ENCODE measurements at places on chromosomes 1 and 21.

DNA sequence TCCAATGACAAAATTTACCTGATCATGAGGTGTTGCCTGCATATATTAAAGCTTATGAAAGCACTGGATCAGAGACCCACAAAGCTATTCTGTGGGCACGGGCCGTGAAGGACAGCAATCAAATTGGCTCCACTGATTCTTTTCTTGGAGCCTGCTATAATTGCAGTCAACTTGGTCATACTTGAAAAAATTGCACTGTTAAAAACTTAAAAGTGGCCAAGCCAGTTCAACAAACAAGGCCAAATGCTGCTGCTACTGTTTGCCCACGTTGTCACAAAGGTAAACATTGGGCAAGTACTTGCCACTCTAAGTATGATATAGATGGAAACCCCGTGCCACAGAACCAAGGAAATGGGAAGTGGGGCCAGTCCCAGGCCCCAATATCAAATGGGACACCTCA is 37.8 kb downstream of the CYP4A11 start:
- DNase-seq: no peak

- no peak for DNase-seq
These were observed 23.5 kb upstream of the C1orf174 start for GRCh38 chr1:3923378-3924185.

DNA sequence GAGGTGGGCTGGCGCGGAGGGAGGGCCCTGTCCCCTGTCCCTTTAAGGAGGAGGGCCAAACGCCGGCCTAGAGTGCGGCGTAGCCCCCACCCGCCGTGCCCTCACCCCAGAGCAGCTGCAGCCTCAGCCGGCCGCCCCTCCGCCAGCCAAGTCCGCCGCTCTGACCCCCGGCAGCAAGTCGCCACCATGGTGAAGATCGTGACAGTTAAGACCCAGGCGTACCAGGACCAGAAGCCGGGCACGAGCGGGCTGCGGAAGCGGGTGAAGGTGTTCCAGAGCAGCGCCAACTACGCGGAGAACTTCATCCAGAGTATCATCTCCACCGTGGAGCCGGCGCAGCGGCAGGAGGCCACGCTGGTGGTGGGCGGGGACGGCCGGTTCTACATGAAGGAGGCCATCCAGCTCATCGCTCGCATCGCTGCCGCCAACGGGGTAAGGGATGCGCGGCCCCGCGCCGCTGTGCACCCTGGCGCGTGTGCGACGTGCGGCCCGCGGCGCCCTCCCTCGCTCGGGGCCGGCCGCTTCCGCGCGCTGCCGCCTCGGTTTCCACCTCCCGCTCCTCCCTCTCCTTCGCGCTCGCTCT is at the start of gene PGM1:
Gene PGM1 (plus strand): TSS at position 109 of the 583 bp plus-strand sequence. CDS start 78 bp downstream, at position 187.
- DNase-seq: peak; percentile 40

DNA sequence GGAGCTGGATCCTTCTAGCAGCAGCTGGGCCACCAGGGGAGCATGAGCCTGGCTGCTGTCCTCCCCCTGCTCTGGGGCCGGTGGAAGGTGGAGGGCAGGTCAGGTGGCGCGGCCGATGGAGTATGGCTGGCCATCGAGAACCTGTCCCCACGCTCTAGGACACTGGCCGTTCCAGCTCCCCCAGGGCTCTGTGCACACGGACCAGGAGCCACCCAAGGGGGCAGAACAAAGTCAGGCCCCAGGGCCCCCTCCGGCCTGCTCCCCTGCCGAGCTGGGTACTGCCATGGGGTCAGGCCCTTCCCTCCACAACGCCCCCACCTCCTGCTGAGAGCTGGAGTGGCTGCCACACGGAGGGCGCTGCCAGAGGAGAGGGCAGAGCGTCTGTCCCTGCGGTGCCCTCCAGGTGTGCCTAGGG is 4.5 kb upstream of the PLCH2 start:
- no peak for DNase-seq

- DNase-seq: no peak
These were observed 69.2 kb downstream of the LMX1A start for GRCh38 chr1:165287329-165287728.

DNA sequence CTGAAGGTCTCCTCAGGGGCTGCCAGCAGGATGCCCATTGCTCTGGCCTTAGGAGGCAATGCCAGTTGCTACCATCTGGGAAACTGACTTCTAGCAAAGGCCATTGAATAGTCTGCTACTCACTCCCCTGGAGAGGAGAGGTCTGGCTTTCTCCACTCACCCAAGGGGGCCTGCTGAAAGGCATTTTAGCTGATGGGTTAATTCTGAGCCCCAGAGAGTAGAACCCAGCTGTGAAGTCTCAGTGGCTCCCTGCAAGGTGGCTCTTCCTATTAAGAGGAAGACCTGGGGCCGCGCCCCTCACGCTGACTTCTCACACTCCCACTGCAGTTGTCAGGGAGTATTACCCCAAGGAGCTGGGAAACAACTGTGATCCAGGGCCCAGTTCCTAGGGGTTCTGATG is 213.3 kb upstream of the GALNT2 start:
- DNase-seq: no peak

DNA sequence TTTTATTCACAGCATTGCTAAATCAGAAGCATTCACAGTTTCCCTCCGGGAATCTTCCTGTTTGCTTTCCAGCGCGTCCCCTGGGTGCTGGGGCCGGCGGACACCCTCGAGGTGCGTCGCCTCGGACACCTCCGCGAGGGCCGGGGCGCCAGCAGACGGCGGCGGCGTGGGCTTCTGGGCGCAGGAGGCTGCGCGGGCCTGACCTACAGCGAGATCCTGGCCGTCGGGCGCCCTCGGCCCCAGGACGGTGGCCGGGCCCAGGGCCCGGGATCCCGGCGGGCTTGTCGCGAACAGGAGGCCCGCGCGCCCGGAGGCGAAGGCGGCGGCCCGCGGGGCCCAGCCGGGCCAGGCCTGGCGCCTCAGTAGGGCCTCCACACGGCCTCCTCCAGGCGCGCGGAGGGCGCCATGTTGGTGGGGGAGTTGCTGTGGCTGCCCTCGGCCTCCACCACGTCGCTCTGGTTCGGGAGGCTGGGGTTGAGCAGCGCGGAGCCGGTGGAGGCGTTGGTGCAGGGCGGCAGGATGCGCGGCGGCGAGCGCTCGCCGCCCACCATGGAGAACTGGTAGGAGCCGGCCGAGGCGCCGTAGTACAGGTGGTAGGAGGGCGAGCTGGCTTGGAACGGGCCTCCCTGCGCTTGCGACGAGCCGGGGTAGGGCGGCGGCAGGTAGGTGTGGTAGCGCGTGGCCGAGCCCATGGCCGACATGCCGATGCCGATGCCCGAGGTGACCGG is 123.1 kb downstream of the CLIC6 start:
- DNase-seq: no peak

DNA sequence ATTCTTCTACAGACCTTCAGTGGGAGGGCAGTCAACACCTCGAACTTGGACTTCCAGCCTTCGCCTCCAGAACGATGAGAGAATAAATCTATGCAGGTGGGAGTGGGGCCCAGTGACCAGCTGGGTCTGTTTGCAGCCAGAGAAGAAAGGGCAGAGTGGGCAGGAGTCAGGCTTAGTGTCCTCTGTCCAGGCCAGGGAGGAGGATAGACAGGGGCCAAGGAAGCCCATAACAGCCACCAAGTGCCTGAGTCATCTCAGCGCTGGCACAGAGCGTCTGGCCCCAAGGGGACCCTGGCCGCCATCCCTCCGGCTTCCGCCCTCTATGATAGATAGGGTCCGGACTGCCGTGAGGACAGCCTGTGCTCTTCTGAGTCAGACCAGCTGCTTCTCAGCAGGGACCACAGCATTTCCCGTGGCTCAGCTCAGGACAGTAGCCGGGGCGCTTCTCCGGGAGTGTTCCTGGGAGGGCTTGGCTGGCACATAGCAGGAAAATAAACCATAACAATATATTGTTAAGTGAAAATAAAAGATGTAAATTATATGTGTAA is 133.1 kb upstream of the C1orf174 start:
- DNase-seq: no peak

DNA sequence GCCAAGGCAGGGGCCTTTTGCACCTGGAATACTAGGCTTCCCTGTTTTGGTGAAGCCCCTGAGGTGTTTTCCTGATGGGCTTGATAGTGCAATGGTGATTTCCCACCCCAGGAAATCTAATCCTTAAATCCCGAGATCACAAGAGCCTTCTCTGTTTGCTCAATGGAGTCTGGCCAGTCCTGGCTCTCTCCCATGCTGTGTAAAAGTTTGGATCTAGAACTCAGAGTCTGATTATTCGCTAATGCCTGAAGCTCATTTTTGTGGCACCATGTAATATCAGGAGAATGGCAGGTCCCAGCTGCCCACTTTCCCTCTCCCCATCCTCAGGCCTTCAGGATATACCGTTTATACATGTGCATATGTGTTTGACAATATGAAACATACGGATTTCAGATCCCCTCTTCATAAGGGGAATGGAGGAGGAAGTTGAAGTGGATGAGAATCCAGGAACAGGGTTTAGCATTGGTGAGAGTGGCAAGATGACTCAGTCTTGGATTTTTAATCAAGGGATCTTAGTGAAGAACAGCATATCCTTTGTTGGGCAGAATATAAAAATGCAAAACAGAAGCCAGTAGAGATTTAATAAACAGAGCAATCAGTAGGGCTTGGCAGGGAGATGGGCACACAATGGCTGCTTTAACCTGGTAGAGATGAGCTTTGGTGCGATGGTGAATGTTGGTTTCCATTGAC is 62.1 kb downstream of the CLIC6 start:
- no peak for DNase-seq

- DNase-seq: no peak
These were observed 32.3 kb downstream of the SYF2 start for GRCh38 chr1:25199819-25200620.

DNA sequence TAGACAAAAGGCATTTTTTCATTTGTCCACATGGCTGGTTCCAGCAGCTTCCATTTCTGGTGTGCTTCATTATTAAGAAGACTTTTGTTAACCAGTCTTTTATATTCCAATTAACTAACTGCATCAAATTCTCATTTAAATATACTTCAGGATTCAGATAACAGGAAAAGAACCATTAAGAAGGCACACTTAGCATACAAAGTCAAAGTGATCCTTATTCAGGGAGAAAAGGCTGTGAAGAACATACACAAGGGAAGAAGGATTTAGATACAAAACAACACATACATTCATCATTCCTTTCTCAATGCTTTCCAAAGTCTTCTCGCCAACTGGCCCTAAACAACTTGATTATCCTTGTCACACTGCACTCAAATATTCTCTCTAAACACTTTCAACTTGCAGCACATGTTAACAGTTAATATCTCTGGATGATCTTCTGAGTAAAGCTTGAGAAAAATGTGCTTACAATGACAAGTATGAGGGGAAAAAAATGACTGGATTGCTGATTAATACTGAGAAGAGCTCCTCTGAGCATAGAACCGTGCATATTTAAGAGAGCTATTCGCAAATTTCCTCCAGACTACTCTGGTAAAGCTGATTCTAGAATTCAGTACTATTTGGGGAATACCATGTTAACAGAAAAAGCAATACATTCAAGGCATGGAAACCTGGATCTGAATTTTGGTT is 225.2 kb upstream of the TNR start:
- no peak for DNase-seq
